Esophagus squamous epithelium (tissue), 5 donors: ENCODE measurements at places on chromosomes 6 and 20. TPM values are rescaled to one million over a fixed set of nuclear protein-coding genes. Genes with fewer than 3 reads are reported as not detected.

GRCh38 chr20:58636396-58636982 is 14.6 kb upstream of the STX16 start:
- no peak overlapping the region for H3K27ac ChIP-seq
- no peaks in the 10 kb centered on the region for H3K27me3 ChIP-seq
- no peak for DNase-seq
- no peaks in the 10 kb centered on the region for H3K4me1 ChIP-seq
- H3K36me3 ChIP-seq: no peaks in the 10 kb centered on the region

- no peaks in the 10 kb centered on the region for H3K36me3 ChIP-seq
- H3K27ac ChIP-seq: no peak overlapping the region
- no peak for DNase-seq
- H3K4me3 ChIP-seq: no peak overlapping the region
- H3K27me3 ChIP-seq: no peaks in the 10 kb centered on the region
Measured at GRCh38 chr6:168031411-168031971, 34.0 kb downstream of the KIF25 start.

The BYSL gene
- total RNA-seq: 14.9 TPM

The GJA1 gene
- total RNA-seq: 73.1 TPM

The LY6G5B gene
- 2.8 TPM for total RNA-seq
